Stimulated activated CD4-positive, alpha-beta T cell treated with anti-CD3 and anti-CD28 coated beads, Interleukin-12 subunit alpha, Interleukin-12 subunit beta, amount 100 ng/mL, for 24 hours (primary cell): ENCODE measurements at places on chromosomes 5 and 9.

DNA sequence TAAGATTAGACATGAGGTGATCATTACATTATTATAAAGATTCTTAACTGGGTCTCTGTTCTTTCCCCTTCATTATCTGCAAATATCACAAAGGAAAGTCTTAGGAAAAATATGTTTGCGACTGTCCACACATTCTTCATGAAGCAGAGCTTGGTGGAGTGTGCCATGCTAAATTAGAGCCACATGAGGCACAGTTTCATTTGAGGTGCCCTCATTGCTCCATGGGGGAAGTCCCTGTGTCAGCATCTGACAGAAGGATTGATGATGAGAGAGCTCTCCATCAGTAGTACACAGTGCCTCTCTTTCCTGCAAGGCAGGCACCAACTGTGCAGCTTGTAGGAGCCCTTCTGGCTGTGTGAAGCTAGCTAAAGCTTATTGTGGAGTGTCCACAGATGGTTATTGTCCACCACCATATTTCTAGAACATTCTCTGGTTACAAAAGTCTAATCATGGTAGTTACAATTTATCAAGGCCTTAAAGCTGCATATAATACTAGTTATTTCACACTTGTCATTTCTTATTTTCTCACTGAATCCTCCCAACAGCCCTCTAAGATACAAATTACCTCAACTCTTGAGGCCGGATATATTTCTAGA, 63.9 kb downstream of the C9orf152 start:
- no peak for DNase-seq

- DNase-seq: no peak
Observed at GRCh38 chr9:84922051-84922450, 252.5 kb downstream of the NTRK2 start.

DNA sequence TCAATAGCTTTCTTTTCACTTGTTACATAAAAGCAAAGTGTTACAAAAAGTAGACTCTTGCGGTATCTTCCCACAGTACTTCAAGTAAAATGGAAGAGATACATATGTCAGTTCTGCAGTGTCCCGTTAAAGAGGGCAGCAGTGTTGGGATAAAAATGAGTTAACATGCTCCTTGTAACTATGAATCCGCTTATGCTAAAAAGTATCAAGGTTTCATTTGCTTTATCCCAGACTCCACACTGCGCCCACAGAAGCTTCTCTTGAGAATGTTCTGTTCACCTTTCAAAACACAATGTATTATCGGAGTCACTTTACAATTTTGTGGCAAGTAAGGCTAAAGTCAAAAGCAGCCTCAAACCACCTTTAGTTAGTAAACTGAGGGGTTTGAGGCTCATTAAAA, 790 bp downstream of the PTAR1 start:
- DNase-seq: no peak

DNA sequence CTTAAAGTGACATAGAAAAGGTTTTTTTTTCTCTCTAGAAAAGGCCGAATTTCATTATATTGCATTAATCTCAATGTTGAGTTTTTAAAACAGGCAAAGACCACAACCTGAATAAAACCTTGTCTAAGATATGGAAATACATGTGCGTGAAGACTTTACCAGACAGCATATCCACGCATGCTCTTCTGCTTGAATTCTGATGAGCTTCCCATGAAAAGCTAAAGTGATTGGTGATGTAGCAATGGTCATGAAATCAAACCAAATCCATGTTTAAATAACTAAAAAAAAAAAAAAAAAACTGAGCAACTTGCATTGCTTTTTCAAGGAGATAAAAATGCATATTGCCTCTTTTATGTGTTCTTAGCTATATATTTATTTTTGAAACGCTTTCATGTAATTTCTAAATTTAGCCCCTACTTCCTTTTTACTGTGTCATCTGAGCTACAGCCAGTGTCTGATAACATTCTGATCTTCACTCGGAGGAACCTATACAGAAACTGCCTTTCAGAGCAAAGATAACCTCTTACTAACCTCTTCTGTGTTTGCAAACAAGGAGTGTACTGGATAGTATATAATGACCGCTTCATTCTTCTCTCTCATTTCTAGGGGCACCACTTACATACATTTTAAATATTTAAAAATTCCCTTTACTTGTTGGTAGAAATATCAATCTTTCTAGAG, 179.1 kb upstream of the GNA14 start:
- no peak for DNase-seq

- DNase-seq: no peak
Observed at GRCh38 chr5:132752581-132753125, 5.4 kb downstream of the CCNI2 start.

- no peak for DNase-seq
Observed at GRCh38 chr5:80129146-80129545, 94.0 kb downstream of the THBS4 start.

- no peak for DNase-seq
Observed at GRCh38 chr5:94243612-94244011, 374.8 kb downstream of the KIAA0825 start.

DNA sequence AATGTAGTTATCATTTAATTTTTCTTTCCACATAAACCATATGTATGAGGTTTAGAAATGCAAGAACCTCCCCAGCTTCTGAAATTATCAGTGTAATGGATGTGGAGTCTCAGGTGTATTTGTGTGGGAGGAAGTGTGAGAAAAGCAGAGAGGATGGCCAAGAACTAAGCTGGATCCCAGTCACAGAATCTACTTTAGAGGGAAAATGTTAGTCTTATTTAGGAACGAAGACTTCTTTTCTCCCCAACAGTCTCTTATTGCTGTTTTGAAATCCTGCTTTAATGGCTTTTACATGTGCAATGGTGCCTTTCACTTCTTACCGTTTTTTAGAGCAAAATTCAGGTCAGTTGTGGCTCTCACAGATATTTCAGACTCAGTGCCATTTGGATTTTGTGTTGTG, 3.0 kb downstream of the EQTN start:
- no peak for DNase-seq

DNA sequence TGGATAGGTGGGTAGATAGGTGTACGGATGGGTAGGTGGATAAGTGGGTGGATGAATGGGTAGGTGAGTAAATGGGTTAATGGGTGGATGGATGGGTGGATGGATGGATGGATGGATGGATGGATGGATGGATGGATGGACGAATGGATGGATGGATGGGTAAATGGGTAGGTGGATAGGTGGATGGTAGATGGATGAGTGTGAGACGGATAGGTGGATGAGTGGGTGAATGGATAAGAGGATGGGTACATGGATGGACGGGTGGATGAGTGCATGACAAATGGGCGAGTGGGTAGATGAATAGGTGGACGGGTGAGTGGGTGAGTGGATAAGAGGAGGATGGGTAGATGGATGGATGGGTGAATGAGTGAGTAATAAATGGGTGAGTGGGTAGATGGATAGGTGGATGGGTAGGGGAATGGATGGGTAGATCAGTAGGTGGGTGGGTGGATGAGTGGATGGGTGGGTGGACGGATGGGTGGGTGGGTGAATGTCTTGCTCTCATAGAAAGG, 179.2 kb downstream of the FGF18 start:
- no peak for DNase-seq

DNA sequence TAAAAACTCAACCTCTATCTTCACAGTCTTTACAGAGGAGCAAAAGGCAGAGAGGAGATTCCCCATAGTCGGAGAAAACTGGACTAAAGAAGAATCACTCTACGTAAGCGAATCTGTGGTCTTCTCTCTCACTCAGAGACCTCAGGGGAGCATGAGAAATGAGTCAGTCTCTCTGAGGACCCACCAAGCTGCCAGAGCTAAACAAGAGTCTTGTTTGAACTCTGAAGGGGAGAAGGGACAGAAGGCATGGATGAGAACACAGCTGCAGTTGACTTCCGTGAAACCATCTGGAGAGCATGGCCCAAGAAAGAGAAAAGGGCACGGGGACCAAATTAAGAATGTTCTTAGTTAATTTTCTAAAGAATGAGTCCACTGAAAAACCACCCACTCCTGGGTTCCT, 12.8 kb upstream of the MAN2A1 start:
- no peak for DNase-seq

- DNase-seq: no peak
Observed at GRCh38 chr5:116137544-116138378, 52.9 kb downstream of the COMMD10 start.

DNA sequence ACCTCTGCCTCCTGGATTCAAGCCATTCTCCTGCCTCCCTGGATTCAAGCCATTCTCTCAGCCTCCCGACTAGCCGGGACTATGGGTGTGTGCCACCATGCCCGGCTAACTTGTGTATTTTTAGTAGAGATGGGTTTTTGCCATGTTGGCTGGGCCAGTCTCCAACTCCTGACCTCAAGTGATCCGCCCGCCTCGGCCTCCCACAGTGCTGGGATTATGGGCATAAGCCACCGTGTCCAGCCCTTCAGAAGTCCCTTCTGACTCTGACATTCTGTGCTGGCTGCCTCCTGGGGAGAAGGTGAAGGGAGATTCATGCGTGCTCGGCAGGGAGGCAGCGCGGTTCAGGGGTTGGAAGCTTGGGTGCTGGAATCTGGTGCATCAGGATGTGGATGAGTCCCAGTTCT, 28.8 kb downstream of the PRRX2 start:
- DNase-seq: no peak

- no peak for DNase-seq
Observed at GRCh38 chr5:125109293-125109692, 362.9 kb upstream of the ZNF608 start.

GRCh38 chr5:9903801-9904200, 273.6 kb upstream of the TAS2R1 start:
- no peak for DNase-seq

- DNase-seq: no peak
Observed at GRCh38 chr5:73938280-73938937, 312.4 kb downstream of the ARHGEF28 start.

GRCh38 chr5:84487963-84488362, 103.3 kb upstream of the EDIL3 start:
- no peak for DNase-seq

DNA sequence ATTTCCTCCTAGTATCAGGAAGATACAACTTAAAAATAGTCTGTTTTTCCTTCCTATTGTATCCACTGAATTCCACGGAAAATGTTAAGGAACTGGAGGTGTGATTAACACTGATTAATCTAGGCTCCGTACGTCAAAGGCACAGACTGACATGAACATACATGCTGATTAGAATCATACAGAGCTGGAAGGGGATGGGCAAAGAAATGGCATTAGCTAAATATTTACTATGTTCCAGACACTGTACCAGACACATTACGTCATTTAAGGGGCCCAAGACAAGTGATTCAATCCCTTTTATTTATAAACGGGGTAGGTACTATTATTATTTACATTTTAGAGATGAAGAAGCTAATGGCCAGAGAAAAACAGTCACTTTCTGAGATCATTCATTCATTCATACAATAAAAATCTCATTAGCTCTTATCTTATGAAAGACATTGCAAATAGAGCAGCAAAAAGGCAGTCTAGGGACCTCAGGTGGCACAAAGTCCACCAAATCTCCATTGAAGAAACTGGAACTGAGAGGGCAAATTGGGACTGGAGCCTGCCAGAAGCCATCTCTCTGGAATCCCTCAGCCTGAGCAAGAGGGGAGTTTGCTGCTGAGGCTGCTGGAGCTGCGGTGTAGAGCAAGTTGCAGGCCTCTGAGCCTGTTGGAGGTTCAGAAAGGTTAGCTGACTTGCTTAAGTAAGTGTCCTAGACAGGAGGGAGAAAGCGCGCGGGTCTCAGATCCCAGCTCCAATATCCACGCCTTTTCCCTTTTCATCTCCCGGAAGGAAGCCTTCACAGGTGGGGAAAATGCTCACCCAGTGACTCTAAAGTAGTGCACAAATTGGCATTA, 1.6 kb upstream of the TGFBR1 start:
- DNase-seq: no peak

DNA sequence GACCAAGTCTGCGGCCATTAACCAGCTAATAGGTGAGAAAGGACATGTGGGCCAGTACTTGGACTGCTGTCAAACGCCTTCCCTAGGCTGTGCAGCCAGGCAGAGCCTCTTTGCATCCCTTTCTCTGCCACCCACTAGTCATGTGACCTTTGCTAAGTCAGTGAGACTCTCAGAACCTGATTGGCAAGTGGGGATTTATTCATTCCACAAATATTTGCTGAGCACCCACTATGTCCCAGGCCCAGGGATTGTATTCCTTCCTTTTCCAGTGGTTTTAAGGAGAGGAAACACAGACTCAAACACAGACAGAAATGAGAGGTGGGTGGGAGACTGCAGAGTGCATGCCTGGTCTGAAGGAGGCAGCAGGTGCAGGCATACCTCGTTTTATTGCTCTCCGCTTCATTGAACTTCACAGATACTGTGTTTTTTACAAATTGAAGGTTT, 71.6 kb upstream of the GALNT10 start:
- no peak for DNase-seq

DNA sequence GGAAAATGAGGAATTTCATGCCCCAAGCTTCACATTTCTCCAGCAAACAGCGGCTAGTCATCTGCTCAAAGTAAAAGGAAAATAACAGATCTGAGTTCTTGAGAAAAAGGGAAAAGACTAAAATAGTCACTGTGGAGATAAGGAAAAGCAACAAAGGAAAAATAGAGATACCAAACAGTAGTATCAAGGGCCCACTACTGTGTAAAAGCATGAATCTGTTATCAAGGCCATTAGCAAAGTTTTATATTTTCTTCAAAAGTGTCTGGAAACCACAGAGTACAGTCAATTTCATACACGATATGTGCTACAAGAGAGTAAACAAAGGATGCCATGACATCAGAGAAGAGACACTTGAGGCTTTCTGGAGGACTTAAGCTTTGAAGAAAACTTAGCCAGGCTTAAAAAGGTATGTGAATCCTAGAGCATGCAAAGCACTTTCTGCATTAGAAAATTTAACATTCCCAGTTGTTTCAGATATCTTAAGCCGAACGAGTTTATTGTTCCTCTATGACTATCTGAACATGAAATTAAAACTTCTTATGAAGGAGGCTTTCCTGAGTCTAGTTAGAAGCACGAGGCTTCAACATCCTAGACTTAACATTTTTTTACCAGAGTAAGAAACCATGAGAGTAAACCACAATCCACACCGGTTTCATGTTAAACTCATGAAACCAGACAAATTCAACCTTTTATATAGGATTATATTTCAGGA, 1.2 kb downstream of the TTC33 start:
- DNase-seq: no peak

DNA sequence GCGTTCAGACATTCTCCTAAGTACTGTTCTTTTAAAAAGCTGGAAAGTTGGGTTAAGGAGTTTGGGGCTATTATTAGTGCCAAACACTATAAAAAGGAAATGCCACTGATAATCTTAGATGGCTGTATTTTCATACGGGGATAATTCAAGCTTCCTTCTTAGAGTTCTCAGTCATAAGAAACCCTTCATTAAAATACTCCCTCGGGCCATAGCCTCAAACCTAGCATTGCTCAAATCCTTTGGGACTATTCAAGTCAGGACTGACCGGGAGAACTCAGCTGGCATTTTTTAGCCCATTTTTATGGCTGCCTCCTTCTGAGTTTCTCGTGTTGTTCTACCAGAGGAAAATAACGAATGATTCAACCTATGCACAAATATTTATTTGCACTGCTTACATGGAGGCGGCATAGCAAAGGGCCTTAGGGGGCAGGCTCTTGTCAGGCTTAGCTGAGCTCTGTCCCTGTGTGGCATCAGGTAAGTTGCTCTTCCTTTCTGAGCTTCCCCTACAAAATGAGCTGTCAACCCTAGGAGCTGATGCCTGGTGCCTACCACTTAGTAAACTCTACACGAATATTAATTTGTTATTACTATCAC, 33.5 kb upstream of the ADAM19 start:
- DNase-seq: no peak
